ENCODE measurements at places on chromosomes 5 and 9.

- no peak for DNase-seq
Measured at GRCh38 chr5:160605266-160605665, 183.6 kb downstream of the PTTG1 start.

DNA sequence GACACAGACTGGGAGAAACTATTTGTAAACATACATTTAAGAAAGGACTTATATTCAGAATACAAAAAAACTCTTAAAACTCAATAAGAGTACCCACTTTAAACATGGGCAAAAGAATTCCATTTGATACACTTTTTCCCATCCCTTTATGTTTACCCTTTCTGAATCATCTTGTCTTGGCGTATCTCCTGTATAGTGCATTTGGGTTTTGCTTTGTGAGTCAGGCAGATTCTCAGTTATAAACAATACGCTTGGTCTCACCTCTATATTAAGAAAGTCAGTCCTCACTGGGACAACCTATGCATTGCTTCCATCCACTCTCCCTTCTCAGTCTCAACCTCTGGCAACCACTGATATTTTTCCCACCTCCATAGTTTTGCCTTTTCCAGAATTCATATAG lies 27.3 kb upstream of the ADAMTS6 start:
- DNase-seq = no peak

- peak; percentile 72 for DNase-seq
Measured at GRCh38 chr9:107784235-107784958, 294.8 kb upstream of the KLF4 start.

- no peak for DNase-seq
Measured at GRCh38 chr5:14868771-14869170, 2.8 kb downstream of the ANKH start.

- peak; percentile 8 for DNase-seq
Measured at GRCh38 chr9:8718121-8718725, 918.6 kb upstream of the DMAC1 start.

- no peak for DNase-seq
Measured at GRCh38 chr5:127420758-127421157, 96.7 kb upstream of the PRRC1 start.

All from AG08396 (cell line).